ENCODE measurements at places on chromosomes 6 and 20.

- DNase-seq = peak; percentile 59
Observed at GRCh38 chr6:31042806-31043205, 32.5 kb downstream of the MUC22 start.

DNA sequence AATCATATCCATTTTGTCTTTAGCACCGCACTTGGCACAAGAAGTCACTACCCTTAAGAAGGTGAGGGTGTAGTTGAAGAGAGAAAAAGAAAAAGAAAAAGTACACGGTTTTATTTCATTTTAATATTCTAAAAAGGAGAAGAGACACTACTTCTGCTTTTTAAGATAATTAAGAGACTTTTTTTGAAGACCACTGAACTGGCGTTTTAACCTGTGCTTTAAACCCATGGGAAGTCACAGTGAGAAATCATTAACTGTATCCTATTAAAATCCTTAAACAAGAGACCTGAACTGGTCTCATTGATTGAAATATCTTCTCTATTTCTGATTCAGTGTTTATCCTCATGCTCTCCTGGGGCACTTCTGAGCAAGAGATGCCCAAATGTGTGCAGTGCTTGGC is 243.5 kb downstream of the TMEM242 start:
- no peak for DNase-seq

DNA sequence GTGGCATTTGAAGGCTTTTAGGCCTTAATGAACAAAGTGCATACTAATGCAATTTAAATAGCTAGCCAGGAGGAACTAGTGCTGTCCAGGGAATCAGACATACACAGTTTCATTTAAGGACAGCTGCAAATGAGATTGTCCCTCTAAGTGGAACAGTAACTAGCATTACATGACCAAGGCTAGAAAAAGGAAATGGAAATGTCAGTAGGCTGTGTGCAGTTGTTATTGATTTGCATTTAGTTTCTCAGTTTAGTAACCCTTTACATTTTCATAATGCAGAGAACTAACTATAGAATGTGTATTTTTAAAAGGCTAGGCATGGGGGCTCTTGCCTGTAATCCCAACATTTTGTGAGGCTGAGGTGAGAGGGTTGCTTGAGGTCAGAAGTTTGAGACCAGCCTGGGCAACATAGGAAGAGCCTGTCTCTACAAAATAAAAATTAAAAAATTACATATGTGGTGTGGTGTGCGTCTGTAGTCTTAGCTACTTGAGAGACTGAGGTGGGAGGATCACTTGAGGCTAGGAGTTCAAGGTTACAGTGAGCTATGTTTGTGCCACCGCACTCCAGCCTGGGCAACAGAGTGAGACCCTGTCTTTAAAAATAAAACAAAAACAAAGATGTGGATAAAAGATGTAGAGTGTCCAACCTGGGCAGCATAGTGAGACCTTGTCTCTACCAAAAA is 468.0 kb downstream of the UTRN start:
- no peak for DNase-seq

DNA sequence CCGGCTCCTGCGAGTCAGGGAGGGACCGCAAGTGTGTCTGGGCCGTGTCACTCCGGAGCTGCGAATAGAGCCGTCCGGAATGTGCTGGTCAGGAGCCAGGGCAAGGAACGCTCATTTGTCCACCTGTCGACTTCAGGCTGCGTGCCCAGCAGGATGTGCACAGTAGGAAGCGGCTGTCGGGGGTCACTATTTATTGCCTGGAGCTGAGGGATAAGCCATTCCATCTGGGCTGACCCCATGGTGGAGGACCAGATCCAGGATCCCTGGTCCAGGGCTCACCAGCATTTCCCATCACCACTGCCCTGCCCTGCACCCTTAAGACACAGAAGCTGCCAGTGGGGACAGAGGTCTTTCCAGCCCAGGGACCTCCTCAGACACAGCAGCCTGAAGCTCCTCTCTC is 14.7 kb downstream of the NTSR1 start:
- DNase-seq = no peak

DNA sequence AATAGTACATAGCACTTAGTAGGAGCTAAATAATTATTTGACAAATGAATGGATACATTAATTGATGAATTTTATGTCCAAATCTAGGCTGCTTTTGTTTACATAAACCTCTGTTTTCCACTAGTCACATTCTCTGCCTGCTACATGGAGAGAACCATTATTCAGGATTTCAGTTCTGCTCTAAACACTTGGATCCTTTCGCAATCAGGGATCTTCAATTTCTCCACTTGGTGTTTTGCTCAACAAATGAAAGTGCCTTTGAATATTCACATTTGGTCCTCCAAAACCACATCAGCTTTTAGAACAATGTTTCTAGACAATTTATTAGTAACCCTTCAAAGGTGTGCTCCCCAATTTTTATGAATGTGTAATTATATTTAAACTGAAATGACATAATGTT is 30.6 kb upstream of the HLA-DQB1 start:
- DNase-seq = no peak

DNA sequence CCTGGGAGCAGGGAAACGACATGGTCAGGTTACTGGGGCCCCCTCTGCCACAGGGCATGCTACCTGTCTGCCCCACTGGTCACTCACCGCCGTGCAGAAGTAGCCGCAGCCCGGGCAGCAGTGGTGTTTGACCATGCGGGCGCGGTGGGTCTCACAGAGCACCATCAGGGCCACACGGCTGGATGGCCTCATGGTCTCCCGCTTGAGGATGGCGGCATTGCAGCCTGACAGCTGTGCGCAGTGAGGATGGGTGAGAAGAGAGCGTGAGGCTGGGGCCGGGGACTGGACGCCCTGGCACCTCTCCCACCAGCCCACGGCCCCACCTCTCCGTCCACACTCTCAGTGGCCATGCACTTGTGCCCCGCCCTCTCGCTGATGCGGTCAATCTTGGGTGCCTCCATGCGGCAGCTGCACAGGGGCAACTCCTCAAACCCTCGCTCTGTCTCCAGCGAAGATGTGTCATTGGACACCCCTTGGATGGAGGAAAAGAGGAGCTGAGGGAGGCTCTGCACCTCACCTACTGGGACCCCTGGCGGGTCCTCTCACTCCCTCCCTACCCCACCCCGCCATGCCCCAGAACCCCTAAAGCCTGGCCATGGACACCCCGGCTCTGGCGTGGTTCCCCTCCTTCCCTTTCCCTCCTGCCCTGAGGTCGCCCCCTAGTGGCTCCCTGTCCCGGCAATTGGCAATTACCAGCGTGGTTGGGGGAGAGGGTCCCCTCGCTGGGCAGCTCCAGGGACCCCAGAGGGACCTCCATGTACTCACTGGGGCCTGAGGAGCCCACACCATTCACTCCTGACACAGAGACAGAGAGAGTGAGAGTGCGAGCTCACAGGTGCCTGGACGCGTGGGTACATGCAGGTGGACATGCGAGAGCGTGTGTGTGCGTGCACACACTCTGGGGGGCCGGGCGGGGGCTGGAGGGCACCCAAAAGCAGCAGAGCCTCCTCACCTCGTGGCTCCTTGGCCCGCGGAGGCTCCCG is 8.9 kb downstream of the EHMT2 start:
- no peak for DNase-seq
